ENCODE measurements at places on chromosomes 6 and 20.

DNA sequence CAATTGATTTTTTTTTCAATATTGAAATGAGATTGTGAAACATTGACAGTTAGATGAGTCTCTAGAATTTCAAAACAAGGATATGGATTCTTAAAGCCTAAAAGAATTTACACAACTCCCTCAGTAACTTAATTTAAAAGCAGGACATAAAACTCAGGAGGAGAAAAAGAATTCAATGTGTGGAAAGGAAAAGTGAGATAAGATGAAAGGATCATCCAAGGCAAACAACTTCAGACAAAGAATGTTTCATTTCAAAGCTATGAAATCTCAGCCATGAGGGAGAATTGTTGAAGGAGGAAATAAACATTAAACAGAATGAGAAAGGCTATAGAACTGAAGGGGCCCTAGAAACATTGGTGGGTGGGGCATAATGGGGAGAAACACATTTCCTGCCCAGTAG lies 191.7 kb upstream of the NOX3 start:
- DNase-seq: no peak

DNA sequence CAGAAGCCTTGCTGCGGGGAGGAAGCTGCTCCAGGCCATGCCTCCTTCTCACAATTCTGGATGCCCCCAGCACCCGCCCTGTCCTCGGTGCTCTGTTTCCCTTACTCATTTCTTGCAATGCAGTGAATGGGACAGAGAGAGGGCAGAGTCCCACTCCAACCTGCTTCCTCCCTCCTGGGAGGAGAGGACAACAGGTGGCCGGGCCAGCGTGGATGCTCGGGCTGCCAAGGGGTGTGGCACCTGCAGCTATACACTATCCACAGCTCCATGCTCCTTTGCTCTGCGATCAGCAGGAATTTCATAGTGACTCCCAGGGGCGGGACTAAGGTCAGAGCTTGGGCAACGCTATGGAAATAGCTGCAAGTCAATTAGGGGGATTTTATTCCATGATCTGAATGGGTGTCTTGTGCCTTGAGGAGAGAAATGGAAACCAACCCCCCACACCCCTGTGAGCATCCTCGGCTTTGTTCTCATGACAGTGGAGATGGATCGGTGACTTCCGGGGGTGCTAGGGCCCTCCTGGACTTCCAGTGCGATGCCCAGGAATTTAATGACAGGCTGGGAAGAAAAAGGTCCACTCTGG lies 192.5 kb downstream of the MYLK4 start:
- DNase-seq: no peak

GRCh38 chr6:11798096-11798495 lies 19.5 kb upstream of the ADTRP start:
- DNase-seq: no peak

- no peak for DNase-seq
These were observed 29.1 kb upstream of the FBXL4 start for GRCh38 chr6:98976674-98977385.

DNA sequence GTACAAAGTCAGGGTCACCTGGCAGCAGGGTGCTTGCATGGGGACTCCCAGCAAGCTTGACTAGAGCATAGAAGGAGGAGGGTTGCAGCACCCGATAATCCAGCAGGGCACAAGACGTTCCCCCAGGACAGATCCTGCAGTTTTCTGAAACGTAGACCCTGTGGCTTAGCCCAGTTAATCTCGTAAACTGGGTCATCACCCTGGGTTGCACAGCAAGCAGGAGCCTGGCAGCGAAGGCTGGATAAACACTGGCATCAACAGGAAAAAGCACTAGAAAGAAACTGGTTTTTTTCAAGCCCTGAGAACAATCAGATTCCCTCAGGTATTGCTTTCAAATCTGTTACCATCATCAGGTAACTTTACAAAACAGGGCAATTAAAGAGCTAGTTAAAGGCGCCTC lies 92.6 kb downstream of the PDE7B start:
- no peak for DNase-seq

DNA sequence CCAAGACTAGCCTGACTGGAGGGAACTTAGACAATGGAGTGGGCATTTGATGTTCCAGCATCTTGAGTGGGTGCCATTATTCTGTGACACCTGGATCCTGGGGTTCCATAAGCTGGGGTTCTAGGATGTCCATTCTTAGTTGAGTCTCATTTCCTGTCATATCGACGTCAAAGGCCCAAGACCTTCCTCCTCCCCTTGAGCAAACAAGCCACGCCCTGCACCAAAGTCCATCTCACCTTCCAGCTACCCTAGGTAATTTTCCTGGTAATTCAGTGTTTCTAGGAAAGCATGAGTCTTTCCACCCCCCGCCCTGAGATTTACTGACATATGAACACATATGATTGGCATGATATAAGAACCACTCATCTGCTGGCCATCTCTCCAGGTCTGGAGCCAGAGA lies at the start of gene TRIM40:
Gene TRIM40 (plus strand): TSS at position 384 of the 400 bp plus-strand sequence. CDS start 897 bp downstream, outside the sequence.
- no peak for DNase-seq

DNA sequence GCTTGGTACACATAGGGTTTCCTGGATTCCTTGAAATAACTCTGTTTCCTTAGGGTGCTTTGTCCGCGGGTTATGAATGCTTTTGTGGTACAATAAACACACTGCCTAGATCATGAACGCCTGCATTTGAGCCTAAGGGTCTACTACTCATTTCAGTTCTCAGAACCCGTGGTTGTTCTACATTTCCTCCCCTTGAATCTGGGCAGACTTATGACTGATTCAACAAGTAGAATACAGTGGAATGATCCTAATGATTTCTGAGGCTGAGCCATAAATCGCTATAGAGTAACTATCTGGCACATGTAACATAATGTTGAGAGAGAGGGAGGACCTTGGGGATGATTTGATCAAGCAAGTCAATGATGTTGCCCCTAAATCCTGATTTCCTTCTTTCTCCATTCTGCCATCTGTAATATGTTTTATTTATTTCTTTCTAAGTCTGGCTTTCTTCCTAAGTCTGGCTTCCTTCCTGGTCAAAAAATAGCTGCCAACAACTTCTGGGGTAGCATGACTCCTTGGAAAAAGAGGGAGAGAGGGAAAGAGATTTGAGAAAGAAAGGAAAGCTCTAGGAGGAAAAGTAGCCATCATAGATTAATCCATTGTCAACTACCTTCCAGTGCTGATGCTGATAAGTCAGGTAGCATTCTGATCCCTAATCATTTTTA lies 23.0 kb downstream of the ABRACL start:
- no peak for DNase-seq

DNA sequence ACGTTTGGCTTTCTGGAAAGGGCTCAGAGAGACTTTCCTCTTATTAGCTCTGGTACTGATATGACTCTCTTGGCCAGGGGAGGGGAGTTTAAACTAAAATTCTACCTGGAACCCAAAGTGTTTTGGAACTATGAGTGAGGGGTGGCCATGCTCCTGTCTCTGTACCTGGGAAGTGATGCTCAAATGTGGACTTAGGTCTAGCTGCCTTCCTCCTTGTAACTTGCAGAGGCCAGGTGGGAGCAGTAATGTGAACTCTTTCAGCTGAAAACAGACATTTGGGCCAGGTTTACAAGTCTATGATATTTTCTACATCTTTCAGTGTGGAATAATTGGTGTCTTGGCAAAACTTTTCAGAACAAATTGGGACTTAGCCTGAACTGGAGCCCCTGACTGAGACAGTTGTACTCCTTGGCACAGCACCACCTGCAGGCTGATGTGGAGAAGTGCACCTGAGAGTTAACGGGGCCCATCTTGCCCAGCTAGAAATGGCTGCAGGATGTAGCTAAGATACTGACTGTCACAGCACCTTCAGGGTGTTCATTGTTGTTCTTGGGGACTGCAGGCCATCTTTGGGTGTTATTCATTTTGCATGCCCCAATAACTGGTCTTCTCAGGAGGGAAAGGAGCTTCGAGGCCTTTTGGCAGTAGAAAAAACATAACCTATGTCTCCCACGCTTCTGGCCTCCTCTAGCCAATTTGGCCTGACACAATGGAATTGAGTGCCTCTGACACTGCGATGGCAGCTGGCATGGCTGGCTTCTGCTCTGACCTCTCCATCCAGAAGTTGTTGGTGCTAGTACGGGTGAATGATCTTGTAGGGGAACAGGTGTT lies 37.1 kb downstream of the CD109 start:
- peak; percentile 53 for DNase-seq

DNA sequence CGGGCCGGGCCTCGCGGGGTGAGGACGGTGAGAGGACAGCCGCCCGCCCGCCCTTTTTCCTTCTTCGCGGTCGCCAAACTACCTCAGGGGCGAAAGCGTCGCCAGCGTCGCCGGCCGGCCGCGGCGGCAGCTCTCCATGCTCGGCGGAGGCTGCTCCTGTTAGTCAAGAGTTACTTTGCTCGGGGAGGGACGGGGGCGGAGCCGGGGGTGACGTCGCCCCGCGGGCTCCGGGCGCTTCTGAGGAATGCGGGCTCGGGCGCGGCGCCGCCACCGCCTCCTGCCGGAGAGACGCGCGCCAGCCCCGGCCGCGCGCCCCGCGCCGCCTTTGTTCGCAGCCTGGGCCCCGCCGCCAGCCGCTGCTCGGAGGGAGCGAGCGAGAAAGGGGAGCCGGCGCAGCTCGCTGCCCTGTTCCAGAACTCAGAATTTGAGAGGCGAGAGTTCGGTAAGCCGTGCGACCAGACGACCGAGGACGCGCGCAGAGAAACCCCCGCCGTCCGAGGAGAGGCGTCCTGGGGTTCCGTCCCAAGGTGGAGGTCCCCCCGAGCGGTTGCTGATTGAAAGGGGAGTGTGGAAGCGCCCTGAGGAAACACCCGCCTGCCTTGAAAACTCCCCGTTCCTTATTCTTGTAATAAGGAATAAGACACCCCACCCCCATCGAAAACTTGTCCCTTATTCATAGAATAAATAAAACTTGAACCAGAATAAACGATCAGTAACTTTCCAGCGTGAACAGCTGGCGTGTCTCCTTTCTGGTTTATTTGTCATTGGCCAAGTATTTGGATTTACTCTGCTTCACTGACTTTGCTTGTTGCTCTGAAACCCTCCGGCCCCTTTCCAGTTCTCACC lies at the start of gene PTPRK:
Gene PTPRK (minus strand): TSS at position 164 of the 846 bp plus-strand sequence. CDS start 241 bp downstream, outside the sequence.
- peak; percentile 97 for DNase-seq

DNA sequence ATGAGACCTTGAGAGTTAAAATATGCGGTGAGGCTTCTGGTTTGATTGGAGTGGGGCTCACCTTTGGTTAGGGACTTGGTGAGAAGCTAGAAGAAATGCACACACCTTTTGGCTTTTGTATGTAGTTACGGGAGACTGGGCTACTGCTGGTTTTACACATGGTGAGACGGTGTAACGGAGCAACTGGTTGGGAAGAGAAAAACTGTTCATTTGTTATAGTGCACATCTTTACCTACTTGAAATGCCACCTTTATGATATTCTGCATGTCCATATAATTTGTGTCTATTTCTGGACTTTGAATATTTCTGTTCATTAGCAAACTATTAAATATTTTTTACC lies 31.6 kb downstream of the TIAM2 start:
- no peak for DNase-seq

DNA sequence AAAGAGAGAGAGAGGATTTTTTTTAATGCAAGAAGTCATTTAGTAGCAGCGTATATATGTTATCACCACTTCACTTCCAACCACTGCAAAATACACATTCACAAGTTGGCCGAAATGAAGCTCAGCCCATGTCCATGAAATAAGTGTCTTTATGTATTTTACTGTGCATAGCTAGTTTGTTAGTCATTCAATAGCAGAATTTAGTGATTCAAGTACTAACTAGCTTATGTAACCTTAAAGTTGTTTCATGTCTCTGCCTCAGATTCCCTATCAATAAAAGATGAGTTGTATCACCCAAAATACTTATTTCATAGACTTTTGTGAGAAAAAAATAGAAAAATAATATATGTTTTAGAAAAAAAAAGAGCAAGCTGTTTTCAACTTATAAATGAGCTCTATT lies 153.7 kb upstream of the PRDM1 start:
- DNase-seq: no peak

DNA sequence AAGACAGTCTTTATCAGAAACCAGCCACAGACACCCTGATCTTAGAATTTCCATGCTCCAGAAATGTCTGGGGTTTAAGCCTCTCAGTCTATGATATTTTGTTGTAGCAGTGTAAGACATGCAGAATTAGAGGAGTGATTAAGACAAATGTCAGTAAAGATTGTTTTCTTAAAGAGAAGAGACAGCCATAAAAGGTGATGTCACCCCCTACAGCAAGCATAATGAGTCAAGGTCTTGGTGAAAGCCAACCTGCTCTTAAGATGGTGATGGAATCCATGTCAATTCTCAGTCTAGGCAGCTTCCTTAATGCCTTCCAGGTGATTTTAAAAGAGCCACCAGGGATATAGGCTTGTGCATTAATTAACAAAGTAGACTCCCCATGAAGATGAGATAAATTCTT lies 849.9 kb upstream of the EPHA7 start:
- DNase-seq: no peak

GRCh38 chr6:80209430-80209829 lies 103.0 kb downstream of the BCKDHB start:
- no peak for DNase-seq

GRCh38 chr20:56091628-56092234 lies 86.4 kb upstream of the CBLN4 start:
- DNase-seq: no peak

GRCh38 chr6:135314543-135314942 lies 133.4 kb downstream of the MYB start:
- DNase-seq: no peak

DNA sequence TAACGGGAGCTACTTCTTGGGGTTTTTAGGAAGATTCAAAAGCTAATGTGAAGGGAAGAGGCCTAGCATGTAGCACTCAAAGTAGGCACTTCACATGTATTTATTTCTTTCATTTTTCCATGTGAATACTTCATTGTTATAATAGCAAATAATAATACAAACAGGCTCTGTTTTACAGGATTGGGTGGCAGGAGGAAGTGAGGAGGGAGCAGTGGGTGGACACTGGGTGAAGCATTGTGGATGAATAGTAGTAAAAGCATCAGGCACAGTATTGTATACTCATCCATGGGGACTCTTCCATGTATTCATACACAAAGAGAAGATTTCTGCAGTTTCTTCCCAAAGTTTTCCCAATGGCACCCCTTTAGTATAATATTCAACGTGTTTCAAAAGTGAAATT lies 38.4 kb upstream of the SNRPB2 start:
- no peak for DNase-seq

- DNase-seq: no peak
These were observed 160.3 kb downstream of the KIF16B start for GRCh38 chr20:16412906-16413305.

- DNase-seq: no peak
These were observed 229.1 kb downstream of the PLCB1 start for GRCh38 chr20:8361006-8361652.

DNA sequence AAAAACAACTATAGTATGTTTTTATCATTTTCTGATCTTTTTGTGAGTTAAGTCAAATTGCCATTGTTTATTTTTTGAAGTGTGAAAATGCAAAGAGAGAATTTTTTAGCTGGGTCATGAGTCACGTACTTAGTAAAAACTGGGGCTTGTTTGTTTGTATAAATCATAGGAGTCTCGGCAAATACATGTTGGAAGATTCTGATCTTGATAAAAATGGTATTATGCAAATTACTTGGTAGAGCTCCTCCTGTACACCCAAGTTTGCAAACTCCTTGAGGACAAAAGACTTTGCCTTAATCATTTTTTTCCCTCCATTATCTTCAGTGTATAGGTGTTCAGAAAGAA lies 25.8 kb downstream of the TBPL1 start:
- DNase-seq: no peak

DNA sequence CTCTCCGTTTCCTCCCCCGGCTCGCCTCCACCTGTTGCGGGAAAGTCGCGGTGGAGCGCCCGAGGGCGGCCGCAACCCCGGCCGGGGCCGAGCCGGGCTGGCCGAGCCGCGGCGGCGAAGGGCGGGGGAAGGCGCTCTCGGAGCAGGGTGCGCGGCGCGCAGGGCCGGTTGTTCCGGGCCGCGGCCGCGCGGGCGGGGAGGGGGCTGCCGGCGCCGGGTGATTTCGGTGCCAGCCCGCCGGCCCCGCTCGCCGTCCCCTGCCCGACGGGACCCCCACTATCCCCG lies 235 bp downstream of the MAP7 start:
- DNase-seq: no peak
